ENCODE measurements at places on chromosomes 7 and 10.

- no peak for DNase-seq
Observed at GRCh38 chr7:149642589-149642988, 130.8 kb downstream of the ZNF467 start.

DNA sequence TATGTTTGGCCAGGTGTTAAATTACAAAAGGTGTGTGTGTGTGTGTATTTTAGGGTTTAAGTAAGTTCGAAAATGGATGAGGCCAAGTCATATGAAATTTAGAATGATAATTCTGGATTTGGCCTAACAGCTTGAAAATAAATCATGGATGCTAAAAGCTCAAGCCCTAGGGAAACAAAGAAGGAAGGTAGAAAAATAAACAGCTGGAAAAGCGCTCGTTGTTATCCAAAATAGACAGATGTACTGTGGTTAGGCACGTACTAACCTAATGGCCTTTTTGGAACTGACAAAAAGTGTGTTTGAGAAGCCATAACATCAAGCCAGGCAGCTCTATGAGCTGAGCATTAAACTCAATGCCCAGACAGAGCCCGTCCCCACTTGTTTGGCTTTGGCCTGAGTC is 17.5 kb upstream of the PALS2 start:
- no peak for DNase-seq

GRCh38 chr7:38840736-38841460 is 68.1 kb downstream of the VPS41 start:
- no peak for DNase-seq

GRCh38 chr7:143104759-143105158 is 27.1 kb upstream of the PIP start:
- DNase-seq = no peak

- no peak for DNase-seq
Observed at GRCh38 chr10:7686351-7687171, 16.6 kb upstream of the ITIH2 start.

DNA sequence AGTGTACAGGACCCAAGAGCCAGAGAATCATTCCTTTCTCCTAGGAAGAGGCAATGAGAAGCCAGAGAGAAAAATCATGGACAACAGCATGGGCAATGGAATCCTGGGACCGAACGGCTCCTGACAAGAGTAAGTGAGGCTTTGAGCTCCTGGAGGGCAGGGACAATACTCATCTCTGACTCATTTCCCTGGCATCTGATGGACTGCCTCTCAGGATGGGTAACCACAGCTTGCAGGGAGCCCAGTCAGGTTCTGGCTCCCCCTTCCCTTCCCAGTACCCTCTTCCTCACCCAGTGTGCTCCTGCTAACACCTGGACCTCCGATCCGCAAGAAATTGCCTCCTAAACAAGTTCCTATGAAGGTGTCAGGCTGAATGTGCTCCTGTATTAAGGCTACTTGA is 51.2 kb upstream of the SORCS3 start:
- DNase-seq = no peak

- DNase-seq = no peak
Observed at GRCh38 chr7:122457969-122458368, 153.4 kb upstream of the FEZF1 start.

DNA sequence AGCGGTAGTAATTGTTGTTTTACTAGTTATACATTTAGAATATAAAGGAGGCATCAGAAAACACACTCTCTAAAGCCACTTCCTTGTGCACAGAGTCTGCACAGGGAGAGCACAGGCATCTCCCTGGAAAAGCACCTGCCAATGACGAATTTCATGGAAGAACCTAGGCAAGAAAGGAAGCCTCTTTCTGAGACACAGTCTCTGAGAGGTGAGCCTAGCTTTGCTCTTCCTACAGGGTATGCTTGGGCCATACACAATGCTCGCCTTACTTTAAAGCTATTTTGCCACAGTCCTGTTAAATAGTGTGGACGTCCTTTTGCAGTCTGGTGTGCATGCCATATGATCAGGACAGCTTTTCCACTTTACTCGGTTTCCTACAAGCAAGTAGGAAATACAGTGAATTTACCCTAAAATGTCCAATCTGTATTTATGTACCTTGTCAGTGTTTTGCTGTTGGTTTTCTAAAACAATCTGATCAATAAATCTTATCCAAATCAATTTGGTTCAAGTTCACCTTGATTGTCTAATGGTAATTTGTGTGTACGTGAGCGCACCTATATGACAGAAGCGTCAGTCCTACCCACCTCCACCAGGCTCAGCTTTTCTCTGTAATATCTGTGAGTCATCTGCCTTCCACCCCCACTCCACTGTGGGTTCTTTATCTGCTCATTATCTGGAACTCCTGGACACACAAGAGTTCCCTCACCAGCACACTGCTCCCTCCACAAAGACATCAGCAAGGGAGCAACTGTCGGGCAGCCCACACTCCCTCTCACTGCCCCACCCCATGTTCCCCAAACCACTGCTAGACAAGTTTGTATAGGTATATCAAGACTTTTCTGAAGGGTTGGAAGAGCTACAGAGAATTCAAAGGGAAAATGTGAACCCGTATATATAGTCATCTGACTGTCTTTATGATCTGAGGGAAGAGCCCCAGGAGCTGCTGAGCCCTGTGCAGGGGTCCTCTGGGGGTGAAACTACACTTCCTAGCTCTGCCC is 65.2 kb downstream of the KLHDC10 start:
- no peak for DNase-seq

GRCh38 chr7:55438757-55439525 is 73.8 kb downstream of the LANCL2 start:
- DNase-seq = no peak

DNA sequence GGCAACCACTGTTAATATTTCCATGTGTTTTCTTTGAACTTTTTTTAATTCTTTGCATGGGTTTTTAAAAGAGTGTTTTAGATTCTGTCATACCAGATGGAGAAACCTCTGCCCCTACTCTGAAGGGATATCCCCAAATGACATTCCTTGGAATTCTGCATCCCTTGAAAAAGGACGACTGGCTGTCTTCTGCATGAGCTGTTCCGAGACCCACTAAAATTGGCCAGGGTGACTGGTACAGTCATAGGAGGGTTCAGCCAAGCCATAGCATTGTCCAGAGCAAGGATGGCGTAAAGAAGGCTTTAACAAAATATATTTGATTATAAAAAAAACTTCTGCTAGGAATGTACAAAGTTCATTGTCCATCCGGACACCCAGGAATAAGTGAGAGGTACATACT is 952.9 kb downstream of the NRG3 start:
- DNase-seq = no peak

- no peak for DNase-seq
Observed at GRCh38 chr10:30489346-30489745, 55.4 kb downstream of the MAP3K8 start.

GRCh38 chr7:15648461-15648961 is 38.0 kb downstream of the MEOX2 start:
- no peak for DNase-seq

DNA sequence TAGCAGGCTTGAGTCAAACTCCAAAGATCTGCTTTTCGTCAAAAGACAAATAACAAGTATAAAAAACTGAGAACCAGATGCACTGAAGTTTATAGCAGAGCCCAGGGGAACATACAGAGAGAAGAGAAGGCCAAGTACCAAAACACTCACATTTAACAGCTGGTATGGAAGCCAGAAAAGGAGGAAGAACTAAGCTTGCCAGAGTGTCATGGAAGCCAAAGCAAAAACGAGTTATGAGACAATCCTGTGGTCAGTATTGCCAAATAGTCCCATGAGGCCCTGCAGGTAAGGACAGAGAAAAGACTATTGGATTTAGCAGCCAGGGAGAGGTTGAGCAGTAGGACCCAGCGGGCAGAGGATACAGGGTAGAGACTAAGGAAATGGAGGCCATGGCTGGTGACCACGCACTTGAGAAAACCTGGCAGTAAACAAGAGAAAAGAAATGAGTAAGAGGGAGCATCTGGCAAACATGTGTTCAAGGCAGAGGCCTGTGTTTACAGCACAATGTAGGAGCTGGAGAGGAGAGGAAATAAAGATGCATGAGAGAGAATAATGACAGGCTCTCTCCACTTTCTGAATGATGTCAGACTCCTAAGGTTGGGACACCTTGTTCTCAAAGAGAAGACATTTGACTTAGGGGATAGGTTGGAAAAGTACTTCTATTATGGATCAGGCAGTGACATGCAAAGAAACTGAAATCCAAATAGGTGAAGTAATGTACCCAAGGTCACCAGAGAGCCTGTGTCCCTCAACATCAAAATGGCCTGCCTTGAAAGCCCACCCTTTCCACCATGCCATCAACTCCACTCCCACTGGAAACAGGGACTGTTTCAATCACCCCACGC is 9.1 kb downstream of the CREB3L2 start:
- DNase-seq = no peak

DNA sequence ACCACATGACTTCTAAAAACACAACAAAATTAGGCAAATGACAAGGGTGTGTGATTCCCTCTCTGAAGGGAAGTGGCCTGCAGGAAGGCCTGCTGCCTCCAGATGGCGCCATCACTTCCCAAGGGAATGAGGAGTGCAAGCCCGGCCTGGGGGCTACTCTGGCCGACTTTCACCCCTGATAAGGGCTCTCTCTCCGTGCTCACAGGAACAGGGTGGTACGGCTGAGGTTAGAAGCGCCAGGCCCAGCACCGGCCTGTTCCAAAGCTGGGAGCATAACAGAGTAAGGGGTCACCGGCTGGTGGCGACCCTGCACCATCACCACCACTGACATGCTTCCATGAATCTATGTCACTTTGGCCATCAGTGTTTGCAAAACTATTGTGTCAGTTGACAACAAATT is 13.1 kb downstream of the RBP3 start:
- no peak for DNase-seq

- no peak for DNase-seq
Observed at GRCh38 chr10:127928021-127928806, 21.3 kb downstream of the PTPRE start.

GRCh38 chr10:103548006-103548405 is 54.5 kb downstream of the NEURL1 start:
- DNase-seq = no peak

DNA sequence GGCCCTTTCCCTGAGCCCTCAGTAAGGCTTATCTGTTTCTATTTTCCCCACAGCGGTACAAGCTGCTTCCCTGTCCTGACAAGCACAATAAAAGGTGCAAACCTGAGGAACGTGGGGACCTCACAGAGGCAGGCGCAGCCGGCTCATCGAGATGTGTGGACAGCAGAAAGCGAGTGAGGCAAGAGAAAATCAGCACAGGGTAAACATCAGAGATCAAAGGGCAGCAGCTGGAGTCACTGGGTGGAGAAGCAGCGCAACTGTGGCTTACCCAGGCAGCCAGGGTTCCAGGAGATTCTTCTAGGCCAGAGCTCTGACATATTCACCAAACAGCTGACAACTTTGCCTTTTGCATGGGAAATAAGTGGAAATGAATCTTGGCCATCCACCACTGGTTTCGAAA is 212.6 kb downstream of the WDR11 start:
- no peak for DNase-seq

DNA sequence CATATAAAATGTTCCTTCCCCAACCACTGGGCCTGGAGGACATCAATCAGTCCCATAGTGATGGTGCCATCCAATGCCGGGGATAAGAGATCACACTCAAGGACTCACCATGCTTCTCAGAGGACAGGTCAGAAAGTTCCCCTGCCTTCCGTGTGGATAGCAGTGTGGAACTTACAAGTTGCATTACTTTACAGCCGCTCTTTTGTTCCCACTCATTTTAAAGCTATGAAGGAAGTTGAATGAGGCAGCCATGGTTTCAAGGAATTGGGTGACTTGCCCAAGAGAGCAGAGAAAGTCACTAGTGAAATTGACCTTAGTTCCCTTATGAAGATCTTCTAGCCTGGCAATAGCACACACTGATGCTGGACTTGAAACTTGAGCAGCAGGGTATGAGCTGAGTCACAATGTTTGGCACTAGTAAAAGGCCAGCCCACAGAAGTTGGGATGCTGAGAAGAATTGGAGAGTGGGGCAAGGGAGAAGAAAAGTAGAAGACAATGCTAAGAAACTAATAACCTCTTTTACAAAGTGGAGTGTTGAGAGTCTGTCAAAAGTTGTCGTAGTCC is 78.7 kb downstream of the CXCL12 start:
- DNase-seq = no peak

GRCh38 chr10:112744181-112745096 is 205.6 kb upstream of the TCF7L2 start:
- DNase-seq = no peak

DNA sequence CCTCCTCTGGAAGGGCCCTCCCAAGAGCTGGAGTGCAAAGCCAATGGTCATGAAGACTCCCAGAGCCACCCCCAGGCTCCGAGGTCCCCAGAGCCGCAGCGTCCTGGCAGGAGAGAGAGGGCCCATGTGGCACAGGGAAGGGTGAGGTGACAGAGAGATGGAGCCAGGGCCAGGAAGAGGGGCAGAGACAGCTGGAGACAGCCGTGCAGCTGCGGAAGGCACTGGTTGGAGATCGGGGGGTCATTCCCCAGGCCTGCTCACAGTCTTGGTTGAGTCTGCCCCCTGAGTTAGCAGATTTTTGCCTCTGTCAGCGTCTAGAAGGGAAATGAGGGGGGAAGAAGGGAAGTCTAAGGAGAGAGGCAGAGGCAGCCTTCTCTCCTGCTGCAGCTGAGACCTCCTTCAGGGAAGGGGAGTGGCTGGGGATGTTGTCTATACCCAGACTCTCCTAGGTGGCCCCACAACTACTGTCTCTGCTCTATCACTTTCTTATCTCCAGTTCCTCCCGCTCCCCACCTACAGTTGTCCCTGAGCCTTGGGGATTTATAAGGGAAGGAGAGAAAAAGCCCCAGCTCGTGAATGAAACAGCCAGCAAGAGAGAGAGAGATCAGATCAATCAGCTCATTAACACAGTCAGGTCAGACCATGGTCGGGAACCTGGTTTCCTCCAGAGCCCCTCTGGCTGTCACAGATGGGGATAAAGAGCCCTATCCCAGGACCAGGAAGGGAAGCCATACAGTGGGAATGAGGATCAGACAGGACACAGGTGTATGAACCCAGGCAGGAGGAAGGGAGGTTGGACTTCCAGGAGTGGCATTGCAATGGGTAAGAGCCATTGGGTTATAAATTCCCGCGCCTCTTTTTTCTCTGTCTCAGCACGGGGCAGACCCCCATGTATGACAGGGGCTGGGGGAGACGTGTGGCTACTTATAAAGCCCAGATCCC is 1.2 kb downstream of the GAL3ST4 start:
- no peak for DNase-seq

DNA sequence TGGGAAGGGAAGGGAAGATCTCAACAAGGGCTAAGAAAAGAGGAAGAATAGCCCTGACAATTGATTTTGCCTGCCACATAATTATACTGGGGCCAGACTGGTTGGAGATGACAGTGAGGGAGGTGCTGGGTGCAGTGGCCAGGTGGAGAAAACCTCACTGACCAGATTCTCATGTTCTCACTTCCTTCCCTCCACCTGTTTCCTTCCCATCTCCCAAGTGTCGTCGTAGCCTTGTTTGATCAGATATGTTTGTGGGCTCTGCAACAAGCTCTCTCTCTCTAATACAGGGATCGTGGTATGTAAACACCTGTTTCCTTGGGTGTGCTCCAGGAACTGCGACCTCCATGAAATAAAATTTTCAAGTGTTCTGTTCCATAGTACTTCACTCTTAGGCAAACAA is 60.2 kb downstream of the VCL start:
- DNase-seq = no peak

DNA sequence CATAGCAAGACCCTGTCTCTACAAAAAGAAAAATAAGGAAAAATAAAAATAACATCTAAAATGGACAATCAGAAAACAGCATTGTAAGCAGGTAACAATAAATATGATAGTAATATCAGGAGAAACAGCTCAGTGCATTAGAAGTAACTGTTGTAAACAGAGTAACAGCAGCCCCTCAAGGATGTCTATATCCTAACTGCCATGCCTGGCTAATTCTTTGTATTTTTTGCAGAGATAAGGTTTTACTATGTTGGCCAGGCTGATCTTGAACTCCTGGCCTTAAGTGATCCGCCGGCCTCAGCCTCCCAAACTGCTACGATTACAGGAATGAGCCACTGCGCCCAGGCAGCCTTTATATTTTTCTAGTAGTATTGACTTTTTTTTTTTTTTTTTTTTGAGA is 7.5 kb downstream of the SORBS1 start:
- DNase-seq = no peak

Measured in esophagus squamous epithelium (tissue), 5 donors.